ENCODE measurements at places on chromosomes 5 and 9. TPM values are rescaled to one million over a fixed set of nuclear protein-coding genes. Genes with fewer than 3 reads are reported as not detected.

DNA sequence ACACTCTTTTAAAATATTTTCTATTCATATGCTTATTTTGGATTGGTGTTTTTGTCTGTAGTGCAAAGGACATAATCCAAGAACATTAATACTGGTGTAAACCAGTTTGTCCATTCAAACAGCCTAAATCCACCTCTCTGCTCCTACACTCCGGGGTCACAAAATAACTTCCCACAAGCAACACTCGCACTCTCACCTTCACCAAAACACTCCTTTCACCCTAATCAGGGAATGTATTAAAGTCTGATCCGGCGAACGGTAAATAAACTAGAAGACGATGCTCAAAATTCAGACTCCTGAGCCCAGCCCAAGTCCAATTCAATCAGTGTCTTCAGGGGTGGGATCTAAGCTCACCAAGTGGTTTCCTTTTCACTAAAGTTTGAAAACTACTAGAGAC lies 649 bp downstream of the AP3B1 start:
- DNase-seq, result no peak
- H3K27me3 ChIP-seq, result no peaks in the 10 kb centered on the region
- H3K27ac ChIP-seq, result peak overlapping the region; percentile 92
- peak overlapping the region; percentile 87 for H3K4me3 ChIP-seq
- H3K36me3 ChIP-seq, result no peaks in the 10 kb centered on the region
- no peaks in the 10 kb centered on the region for H3K4me1 ChIP-seq

DNA sequence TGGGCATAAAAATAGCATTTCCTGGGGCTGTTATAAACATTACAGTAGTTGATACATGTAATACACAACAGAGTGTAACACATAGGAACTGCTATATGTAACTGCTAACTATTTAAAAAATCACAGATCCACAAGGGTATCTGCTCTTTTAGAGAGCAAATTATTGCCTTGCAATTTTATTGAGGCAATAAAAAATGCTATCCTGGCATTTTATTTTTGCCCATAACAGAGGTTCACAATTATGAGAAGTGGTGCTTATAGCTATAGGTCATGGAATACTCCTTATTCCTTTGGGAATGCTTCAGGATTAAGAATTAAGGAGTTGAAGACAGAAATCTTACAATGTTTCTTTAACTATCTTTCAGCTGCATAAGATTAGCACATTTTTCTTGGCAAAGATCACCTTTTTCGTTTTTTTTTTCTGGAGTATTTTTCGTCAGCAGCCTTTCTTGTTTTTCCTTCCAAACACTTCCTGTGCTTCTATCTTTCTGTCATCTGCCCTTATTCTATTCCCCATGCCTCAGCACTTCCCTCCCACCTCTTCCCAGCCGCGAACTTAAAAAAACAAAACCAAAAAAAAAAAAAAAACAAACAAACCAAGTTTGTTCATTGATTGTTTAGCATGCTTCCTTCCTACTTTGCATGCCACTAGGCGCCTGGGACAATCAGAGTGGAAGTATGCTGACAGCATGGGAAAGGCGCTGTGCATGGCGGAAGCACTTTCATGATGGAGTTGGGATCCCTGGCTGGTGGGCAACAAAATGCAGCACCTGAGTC lies 264.2 kb downstream of the MAST4 start:
- H3K4me3 ChIP-seq, result no peak overlapping the region
- no peak for DNase-seq
- H3K4me1 ChIP-seq, result no peaks in the 10 kb centered on the region
- no peaks in the 10 kb centered on the region for H3K27me3 ChIP-seq
- H3K27ac ChIP-seq, result no peak overlapping the region

- H3K27me3 ChIP-seq, result no peaks in the 10 kb centered on the region
- H3K4me1 ChIP-seq, result peaks cover 21% of the 10 kb centered on the region
- H3K36me3 ChIP-seq, result no peaks in the 10 kb centered on the region
- no peak overlapping the region for H3K4me3 ChIP-seq
- H3K27ac ChIP-seq, result no peak overlapping the region
These were observed 3.1 kb downstream of the CLTB start for GRCh38 chr5:176413255-176413565.

The SPINK7 gene
- total RNA-seq, result not detected

- no peaks in the 10 kb centered on the region for H3K36me3 ChIP-seq
- H3K27ac ChIP-seq, result no peak overlapping the region
- H3K4me1 ChIP-seq, result no peaks in the 10 kb centered on the region
- H3K27me3 ChIP-seq, result no peaks in the 10 kb centered on the region
- no peak for DNase-seq
These were observed 316.5 kb downstream of the BNC2 start for GRCh38 chr9:16553869-16554540.

- H3K4me1 ChIP-seq, result no peaks in the 10 kb centered on the region
- H3K27me3 ChIP-seq, result no peaks in the 10 kb centered on the region
- DNase-seq, result no peak
These were observed 17.0 kb downstream of the IRX1 start for GRCh38 chr5:3612591-3613042.

DNA sequence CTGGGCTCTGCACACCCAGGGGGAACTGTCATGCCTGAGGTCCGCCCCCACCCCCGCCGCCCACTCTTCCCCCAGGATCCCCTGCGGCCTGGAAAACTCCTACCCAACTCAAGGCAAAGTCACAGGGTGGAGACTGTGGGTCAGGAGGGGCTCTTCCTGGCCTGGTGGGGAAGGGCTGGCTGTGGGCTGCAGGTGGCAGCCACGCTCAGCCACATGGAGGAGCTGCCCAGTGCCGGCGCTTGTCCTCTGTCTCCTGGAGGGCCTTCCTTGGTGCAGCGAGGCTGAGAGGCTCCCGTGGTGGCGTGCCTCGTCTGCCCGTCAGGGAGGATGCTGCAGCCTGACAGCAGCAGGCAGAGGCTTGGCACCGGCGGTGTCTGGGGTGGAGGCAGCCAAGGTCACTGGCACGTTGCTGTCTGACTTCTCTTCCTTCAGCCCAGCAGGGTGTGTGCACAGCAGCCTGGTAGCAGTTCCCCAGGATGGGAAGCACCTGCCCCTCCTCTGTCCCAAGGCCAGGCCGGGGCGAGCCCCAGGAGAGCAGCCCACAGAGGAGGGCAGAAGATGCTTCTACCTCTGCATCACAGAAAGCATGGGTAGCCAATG lies 78.1 kb downstream of the ADAMTS2 start:
- H3K36me3 ChIP-seq, result no peaks in the 10 kb centered on the region
- H3K27ac ChIP-seq, result no peak overlapping the region
- peaks cover 4% of the 10 kb centered on the region for H3K4me1 ChIP-seq
- no peaks in the 10 kb centered on the region for H3K27me3 ChIP-seq
- H3K4me3 ChIP-seq, result no peak overlapping the region

DNA sequence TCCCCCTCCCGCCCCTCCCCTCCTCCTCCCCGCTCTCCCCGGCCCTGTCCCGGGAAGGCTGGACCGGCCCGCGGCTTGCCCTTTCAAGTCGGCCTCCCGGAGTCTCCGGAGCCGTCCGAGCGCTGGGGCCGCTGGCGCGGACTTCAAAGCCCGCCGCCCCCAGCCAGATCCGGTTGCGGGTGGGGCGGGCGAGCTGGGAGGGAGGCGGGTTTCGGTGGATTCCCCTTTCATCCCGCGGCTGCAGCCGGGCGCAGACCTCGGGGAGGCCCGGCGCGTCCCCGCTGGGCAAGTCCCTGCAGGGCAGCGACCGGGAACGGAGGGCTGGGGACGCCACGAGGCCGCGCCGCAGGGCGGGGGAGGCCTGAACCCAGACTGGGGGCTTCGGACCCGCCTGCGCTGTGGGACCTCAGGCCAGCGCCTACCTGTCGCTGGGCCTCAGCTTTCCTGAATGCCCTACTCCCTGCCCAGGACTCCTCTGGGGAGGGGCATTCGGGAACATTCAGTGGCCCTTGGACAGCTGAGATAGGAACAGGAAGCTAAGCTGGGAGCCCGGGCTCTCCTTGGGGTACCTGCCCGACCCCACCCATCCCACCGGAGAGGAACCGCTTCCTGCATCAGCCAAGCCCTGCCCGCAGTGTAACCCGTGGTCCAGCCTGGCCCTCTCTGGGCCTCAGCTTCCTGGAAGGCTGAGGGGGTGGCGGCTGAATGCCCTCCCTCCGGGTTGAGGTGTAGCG lies 23.4 kb downstream of the C9orf50 start:
- no peaks in the 10 kb centered on the region for H3K27me3 ChIP-seq
- peak overlapping the region; percentile 36 for H3K4me3 ChIP-seq
- DNase-seq, result no peak
- peak overlapping the region; percentile 55 for H3K27ac ChIP-seq
- H3K4me1 ChIP-seq, result no peaks in the 10 kb centered on the region

DNA sequence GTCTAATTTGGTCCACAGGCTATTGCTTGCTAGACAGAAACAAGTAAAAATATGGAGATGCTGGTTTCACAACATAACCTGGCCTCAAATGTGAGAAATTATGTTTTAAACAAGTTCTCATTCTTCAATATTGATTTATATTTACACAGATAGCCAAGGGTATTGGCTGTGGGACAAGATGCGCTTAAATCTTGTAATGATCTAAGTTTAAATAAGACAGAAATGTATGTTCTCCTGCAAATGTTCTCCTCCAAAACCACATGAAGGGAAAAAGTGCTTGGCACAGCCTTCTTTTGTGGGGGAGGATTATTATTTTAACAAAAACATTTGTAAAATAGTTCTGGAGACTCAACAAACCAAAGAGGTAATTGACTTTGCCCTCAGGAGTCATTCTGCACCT lies 356.0 kb downstream of the DMAC1 start:
- H3K27ac ChIP-seq, result no peak overlapping the region
- no peaks in the 10 kb centered on the region for H3K36me3 ChIP-seq
- H3K27me3 ChIP-seq, result no peaks in the 10 kb centered on the region
- H3K4me1 ChIP-seq, result no peaks in the 10 kb centered on the region
- no peak for DNase-seq
- no peak overlapping the region for H3K4me3 ChIP-seq

The ZNF354C gene
- 1.2 TPM for total RNA-seq

The DNAH5 gene
- total RNA-seq, result 3.3 TPM

GRCh38 chr5:64771736-64772135 lies 3.0 kb downstream of the CWC27 start:
- DNase-seq, result no peak
- no peaks in the 10 kb centered on the region for H3K36me3 ChIP-seq
- H3K27me3 ChIP-seq, result no peaks in the 10 kb centered on the region
- H3K4me3 ChIP-seq, result no peak overlapping the region
- H3K27ac ChIP-seq, result no peak overlapping the region

- no peak for DNase-seq
- H3K4me3 ChIP-seq, result no peak overlapping the region
- no peak overlapping the region for H3K27ac ChIP-seq
- H3K27me3 ChIP-seq, result no peaks in the 10 kb centered on the region
These were observed 5.5 kb downstream of the UBE2D2 start for GRCh38 chr5:139566611-139567010.

GRCh38 chr5:143037708-143038107 lies 267.5 kb downstream of the ARHGAP26 start:
- H3K27ac ChIP-seq, result no peak overlapping the region
- H3K36me3 ChIP-seq, result no peaks in the 10 kb centered on the region
- no peaks in the 10 kb centered on the region for H3K4me1 ChIP-seq
- H3K4me3 ChIP-seq, result no peak overlapping the region
- H3K27me3 ChIP-seq, result no peaks in the 10 kb centered on the region

- no peak overlapping the region for H3K27ac ChIP-seq
- no peaks in the 10 kb centered on the region for H3K27me3 ChIP-seq
- no peaks in the 10 kb centered on the region for H3K4me1 ChIP-seq
- DNase-seq, result no peak
These were observed 54.2 kb downstream of the ELAVL2 start for GRCh38 chr9:23771746-23772384.

DNA sequence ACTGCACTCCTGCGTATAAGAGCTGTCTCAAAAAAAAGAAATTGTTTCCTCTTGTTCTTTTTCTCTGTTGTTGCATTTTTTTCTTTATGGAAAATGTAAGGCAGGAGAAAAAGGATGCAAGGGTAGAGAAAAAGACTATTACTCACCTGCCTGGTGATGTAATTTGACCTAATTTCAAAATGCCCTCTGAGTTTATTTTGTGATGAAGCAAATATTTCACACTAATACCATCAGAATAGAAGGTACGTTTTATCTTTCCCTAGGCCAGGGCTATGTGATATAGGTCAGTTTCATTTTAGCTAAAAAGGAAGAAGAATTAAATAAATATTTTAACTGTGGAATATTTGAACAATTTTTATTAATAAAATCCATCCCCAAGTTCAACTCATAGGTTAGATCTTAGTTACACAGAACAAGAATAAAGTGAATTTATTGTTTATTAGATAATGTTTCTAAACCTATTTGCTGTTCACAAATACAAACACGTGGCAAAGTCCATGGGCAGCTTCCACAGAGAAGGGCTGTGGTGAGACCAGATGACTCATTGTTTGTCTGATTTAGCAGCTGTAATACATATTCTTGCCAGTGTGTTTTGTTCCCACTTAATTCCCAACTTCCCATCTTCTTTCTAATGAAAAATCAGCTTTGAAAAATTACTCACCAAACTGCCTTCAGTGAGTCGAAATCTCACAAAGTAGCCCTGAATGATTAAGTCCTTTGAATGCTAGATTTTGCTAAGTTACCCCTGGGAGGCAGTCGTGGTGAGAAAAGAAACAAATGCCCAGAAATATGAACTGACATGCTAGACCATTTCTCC lies 52.8 kb upstream of the CCDC112 start:
- no peak overlapping the region for H3K4me3 ChIP-seq
- no peaks in the 10 kb centered on the region for H3K36me3 ChIP-seq
- H3K4me1 ChIP-seq, result peaks cover 7% of the 10 kb centered on the region
- peak overlapping the region; percentile 76 for H3K27ac ChIP-seq

DNA sequence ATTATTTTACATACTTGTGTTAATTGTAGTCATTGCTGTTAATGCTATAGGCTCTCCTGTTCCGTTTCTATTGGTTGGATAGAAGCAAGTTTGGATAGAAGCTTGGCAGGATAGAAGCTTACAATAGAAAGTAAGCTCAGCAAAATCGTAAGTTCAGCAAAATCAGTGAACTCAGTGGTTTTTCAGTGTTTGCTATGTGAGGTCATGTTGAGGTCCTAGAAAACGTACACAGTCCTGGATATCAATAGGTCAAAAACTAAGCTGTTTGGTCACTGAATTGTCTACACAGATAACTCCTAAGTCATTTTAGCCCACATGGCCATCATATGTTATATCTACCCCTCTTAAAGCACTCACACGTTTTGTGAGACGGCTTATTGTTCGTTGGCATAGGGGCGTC lies 299.4 kb downstream of the MAN2A1 start:
- DNase-seq, result no peak
- H3K4me3 ChIP-seq, result no peak overlapping the region
- peaks cover 37% of the 10 kb centered on the region for H3K4me1 ChIP-seq
- no peaks in the 10 kb centered on the region for H3K27me3 ChIP-seq
- H3K36me3 ChIP-seq, result no peaks in the 10 kb centered on the region

DNA sequence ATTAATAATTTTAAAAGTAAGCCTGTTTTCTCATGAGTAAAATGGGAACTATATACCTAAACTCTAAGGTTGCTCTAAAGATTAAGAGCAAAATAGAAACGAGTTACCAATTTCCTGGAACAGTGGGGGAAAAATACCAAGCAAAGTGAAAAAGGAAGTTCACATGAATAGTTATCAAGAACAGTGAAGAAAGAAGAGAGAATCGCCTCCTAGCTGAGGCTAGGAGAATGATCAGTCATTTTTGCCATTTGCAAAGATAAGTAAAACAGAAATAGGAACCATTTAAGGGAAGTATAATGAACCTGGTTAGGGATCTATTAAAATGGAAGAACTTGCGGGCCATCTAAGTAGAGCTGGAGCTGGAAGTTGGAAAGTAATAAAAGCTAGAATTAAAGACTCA lies 50.7 kb downstream of the P4HA2 start:
- DNase-seq, result no peak
- H3K36me3 ChIP-seq, result no peaks in the 10 kb centered on the region
- no peaks in the 10 kb centered on the region for H3K4me1 ChIP-seq
- H3K27me3 ChIP-seq, result no peaks in the 10 kb centered on the region
- no peak overlapping the region for H3K4me3 ChIP-seq

The CBY3 gene
- not detected for total RNA-seq

The PCDHA5 gene
- total RNA-seq, result not detected

The SELENOP gene
- 2,891 TPM for total RNA-seq

The DRD1 gene
- total RNA-seq, result 0.06 TPM

The RLN2 gene
- total RNA-seq, result not detected

The SIMC1 gene
- 11.4 TPM for total RNA-seq

GRCh38 chr5:179832039-179832745 lies 11.5 kb downstream of the SQSTM1 start:
- H3K4me3 ChIP-seq, result no peak overlapping the region
- H3K4me1 ChIP-seq, result no peaks in the 10 kb centered on the region
